Hindlimb muscle (tissue), 1 donor: ENCODE measurements at places on chromosomes 7 and 10. TPM values are rescaled to one million over a fixed set of nuclear protein-coding genes. Genes with fewer than 3 reads are reported as not detected.

DNA sequence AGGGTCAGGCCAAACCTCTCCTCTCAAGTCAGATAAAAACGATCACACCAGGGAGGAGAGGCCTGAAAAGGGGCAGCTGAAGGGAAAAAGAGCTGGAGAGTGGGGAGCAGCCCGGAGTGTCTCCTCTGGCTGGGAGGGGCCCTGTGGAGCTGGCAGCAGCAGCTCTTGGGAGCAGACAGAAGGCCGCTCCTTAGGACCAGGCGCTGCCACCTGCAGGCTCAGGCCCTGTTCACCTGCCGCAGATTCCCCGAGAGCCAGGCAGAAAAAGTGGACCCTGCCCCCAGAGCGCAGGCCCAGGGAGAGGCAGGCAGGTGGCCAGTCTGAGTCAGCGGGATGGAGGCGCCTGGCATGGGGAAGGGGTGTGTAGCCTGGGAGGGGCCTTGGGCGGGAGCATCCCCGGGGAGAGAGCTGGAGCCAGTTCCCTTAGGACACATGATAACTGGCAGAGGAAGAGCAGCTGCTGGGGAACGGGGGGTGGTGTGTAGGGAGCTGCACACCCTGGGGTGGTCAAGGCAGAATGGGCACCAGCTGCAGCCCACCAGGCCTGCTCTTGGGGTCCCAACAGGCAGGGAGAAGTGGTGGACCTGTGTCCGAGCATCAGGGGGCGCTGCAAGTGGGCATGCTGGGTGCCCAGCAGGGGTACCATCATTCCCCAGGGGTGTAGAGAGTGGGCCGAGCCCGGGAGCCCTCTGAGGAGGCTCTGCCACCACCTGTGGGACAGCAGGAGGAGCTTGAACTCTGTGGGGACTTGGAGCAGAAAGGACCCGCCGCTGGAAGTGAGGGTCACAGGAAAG lies 177.2 kb upstream of the RHEB start:
- DNase-seq = no peak

GRCh38 chr7:69645683-69646082 lies 47.4 kb downstream of the AUTS2 start:
- no peak for DNase-seq

DNA sequence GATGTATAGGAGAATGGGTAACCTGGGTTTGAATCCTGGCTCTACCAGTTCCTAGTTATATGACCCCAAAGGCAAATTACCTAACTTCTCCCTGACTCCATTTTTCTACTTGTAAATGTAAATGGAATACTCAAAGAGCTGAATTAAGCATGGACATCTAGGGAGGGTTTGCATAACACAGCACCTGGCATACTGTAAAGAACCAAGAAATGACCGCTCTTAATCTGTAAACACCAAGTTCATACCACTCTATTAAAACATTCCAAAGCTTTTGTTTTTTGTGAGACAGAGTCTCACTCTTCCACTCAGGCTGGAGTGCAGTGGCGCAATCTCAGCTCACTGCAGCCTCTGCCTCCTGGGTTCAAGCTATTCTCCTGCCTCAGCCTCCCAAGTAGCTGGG lies 19.6 kb downstream of the MPP7 start:
- no peak for DNase-seq

CDNF gene
- 2.9 TPM for polyA plus RNA-seq

GRCh38 chr7:100765250-100765649 lies 31.9 kb downstream of the ZAN start:
- DNase-seq = no peak

PCGF6 gene
- polyA plus RNA-seq = 7.8 TPM

DNA sequence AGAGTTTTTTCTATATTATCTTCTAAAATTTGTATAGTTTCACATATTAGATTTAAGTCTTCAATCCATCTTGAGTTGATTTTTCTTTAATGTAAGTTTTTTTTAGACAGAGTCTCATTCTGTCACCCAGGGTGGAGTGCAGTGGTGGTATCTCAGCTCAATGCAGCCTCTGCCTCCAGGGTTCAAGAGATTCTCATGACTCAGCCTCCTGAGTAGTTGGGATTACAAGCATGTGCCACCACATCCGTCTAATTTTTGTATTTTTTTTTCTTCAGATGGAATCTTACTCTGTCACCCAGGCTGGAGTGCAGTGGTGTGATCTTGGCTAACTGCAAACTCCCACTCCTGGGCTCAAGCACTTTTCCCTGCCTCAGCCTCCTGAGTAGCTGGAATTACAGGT lies 143.4 kb upstream of the ZNF92 start:
- DNase-seq = no peak

GRCh38 chr10:110192552-110192951 lies 14.9 kb upstream of the MXI1 start:
- no peak for DNase-seq

DNA sequence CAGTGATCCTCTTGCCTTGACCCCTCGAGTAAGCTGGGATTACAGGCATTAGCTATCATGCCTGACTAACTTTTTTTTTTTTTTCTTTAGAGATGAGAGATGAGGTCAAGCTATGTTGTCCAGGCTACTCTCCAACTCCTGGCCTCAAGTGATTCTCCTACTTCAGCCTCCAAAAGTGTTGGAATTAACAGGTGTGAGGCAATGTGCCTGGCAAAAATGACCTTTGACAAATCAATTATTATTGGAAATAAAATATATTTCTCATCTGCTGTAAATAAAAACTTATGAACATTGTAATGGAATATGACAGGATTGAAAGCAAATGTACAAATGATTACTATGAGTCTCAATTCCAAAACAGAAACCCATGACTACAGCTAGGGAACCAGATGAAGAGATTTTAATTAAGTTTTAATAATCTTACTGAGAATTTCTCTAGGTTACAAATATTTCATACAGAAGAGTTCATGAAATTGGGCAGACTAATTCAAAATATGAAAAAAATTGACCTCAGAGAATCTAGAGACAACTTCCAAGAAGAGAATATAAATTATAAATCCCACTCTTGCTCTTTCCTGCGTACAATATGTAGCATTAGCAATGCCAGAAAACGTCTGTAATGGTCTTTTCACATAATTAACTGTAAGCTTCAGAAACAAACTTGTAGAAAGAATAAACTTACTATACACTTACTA lies 414.7 kb downstream of the DGKB start:
- DNase-seq = no peak

DNA sequence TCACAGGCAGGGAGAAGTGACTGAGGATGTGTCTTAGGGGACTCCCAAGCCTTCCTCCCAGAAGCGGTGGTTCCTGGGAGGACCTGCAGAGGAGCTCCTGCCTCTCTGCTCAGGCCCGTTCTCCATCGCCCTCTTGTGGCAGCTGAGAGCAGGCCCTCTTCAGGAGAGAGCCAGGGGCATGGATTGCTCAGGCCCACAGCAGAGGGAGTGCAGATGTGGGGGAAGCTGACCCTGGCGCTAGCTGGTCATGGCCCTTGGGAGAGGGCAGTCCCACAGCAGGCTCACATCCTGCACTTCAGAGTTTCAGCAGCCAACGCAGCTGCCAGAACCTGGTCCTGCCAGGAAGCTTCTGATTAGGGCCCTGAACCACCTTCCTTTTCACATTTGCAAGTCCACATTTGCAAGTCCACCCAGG lies 94.8 kb upstream of the TARP start:
- peak; percentile 36 for DNase-seq

KDM7A gene
- polyA plus RNA-seq = 8.2 TPM

DNA sequence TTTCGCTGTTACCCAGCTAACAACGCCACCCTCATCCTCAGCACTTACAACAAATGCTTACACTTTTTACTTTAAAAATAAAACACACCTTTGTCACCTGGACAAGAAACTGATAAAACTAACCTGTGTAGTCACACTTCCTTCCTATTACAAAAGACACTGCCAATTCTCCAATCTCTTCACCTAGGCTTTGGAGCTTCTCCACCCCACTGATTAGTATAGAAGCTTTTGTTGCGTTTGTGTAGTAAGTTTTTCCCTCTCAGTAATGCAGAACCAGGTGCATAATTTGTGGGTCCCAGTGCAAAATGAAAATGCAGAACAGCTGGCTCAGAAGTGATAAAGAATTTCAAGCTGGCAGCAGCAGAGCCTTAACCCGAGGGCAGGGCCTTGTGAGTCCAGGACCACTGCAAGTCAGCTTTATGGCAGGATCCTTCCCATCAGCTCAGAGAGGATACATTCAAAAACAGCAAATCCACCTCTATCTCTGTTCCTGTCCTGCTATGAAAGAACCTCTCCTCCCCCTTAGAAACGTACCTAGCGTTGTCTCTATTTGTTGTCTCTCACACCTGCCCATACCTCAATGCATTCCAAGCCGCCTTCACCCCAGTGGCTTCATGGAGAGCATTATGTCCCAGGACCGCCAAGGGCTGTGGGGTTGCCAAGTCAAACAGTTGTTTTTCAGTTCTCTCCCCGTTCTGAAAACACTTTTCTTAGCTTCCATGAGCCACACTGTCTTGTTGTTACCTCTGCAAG lies 40.3 kb upstream of the EGFR start:
- no peak for DNase-seq

- no peak for DNase-seq
Observed at GRCh38 chr7:98211221-98211675, at the start of gene BHLHA15. BHLHA15 (plus strand) TSS chr7:98211439; CDS start chr7:98212310, 871 bp downstream.

AMPH gene
- 4.8 TPM for polyA plus RNA-seq

SLC16A12 gene
- polyA plus RNA-seq = 1.9 TPM

DNA sequence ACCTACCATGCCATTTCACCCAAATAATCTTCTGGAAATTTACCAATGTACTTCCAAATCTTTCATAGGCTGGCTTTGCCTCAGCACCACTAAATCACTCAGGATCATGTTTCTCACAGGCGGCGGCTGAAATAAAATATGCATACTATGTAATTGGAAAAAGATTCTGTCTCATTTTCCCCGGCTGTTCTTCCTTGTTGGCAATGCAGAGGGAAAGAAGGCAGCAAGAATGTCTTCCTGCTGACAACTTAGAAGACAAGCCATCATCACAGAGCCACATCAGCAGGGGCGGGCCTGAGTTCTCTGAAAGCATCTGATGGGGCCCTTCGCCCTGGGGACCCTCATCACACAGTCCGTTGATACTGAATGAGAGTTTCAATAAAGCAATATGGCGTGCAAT lies 39.2 kb upstream of the COL1A2 start:
- peak; percentile 70 for DNase-seq

TRIM4 gene
- polyA plus RNA-seq = 17.5 TPM

GRCh38 chr7:127629268-127629854 lies 11.4 kb upstream of the PAX4 start:
- no peak for DNase-seq

DNA sequence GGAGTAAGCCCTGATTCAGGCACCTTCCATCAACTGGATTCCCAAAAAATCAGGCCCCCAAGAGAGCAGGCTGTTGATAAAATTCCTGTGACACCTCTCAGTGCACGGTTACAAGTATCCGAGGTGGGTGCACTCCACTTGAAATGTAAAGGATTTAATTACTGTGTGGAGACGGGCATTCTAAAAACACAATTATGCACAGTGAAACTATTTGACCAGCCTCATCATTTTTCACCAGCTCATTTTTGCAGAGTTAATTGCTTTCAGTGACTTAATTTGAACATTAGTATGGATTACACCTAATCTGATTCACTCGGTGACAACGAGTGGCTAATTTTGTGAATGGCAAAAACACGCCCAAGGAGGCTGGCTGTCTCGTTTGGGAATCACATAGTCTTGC lies 2.3 kb downstream of the FOXL3 start:
- no peak for DNase-seq

PILRA gene
- 5.2 TPM for polyA plus RNA-seq

DNA sequence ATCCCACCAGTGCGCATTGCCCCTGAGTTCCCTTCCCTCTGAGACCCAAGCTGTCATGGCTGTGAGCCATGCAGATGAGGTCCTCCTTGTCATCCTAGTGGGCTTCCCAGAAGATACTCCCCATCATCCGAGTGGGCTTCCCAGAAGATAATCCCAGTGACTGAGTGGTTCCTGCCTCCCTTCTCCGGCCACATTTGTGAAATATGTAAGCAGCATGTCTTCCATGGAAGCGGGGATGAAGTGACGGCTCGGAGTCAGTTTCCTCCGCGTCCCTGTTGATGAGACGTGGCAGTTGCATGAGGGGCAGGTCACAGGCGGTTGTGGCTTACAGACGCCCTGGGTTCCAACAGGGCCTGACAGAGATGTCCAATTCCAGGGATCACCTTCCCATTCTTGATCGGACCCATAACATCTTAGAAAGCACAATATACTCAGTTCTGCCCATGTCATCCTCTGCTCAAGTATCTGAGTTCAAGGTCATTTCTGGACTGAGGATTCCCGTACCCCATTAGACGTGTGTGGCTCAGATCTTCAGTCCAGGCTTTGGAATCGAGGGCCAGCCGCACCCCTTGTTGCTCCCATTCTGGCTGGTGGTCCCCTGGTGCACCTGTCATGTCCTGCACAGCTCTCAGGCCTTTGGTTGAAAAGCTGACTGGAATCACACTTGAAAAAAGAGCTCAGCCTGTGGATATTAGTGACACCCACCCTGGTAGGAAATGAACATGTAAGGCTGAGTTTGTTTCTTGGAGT lies 166.9 kb downstream of the PTPRN2 start:
- DNase-seq = no peak

UTF1 gene
- polyA plus RNA-seq = not detected

DNA sequence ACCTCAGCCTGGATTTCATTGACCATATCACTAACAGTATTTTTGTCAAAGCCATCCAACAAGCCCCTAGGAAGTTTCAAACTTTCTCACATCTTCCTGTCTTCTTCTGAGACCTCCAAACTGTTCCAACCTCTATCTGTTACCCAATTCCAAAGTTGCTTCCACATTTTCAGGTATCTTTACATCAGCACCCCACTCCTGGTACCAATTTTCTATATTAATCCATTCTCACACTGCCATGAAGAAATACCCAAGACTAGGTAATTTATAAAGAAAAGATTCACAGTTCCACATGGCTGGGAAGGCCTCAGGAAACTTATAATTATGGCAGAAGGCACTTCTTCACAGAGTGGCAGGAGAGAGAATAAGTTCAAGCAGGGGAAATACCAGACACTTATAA lies 571.9 kb upstream of the PHF14 start:
- no peak for DNase-seq
